ENCODE measurements at places on chromosomes 12 and 14.

GRCh38 chr14:34355584-34356263, 106.3 kb downstream of the SPTSSA start:
- no peak for DNase-seq

GRCh38 chr12:78725951-78726580, 138.5 kb upstream of the SYT1 start:
- DNase-seq = no peak

GRCh38 chr12:67509666-67510386, 138.7 kb upstream of the DYRK2 start:
- no peak for DNase-seq

DNA sequence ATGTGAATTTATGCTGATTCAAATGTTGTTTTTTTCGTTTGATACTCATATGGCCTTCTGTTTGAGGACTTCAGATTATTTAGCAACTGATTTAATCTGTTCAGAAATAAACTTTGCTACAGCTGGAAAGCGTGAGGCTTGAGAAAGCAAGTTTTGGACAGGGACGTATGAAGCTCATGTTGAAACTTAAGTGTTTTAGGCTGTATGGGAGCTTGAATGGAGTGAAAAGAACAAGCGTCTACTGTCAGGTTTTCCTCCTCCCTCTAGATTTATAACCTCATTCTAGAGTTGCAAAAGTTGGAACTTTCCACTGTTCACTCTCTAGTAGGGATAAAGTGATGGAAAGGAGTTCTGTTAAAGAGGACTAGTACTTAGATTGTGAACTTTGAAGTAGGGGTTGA, 1.0 kb downstream of the PRPF39 start:
- DNase-seq = no peak

GRCh38 chr14:36477266-36477665, 42.8 kb downstream of the NKX2-1 start:
- no peak for DNase-seq

DNA sequence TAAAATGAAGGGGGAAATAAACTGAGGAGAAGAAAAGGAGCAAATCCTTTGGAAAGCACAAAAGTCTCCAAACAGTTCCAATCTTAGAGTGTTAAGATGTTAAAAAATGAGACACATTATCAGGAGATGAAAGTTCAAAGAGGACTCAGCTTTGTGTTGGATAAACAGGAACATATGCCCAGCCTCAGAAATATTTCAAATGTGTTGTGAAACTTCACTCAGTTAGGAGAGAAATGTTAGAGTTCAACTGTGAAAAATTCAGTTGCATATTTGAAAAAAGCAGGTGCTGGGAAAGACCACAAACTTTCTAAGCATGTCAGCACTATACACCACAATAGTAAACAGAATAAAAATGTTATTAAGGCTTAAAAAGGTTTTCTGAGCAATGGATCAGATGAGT, 136.8 kb upstream of the PRKD1 start:
- no peak for DNase-seq

GRCh38 chr14:39977198-39977597, 545.0 kb upstream of the FBXO33 start:
- DNase-seq = no peak

DNA sequence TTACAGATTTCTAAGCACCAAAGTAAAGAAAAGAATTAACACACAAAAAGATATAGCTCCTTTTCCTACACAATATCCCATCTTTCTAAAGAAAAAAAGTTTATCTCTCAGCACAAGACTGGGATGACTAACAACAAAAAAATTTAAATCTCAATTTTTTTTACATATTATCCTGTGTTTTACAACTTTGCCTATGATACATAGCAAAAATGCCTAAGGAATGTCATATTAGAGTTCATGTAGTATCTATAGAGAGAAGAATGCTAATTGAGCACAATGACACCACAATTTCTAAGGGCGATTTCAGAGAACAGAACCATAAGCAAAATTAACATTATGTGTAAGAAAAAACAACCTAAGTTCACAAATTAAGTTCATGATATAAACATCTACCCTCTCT, 16.3 kb downstream of the C2CD5 start:
- no peak for DNase-seq
